ENCODE measurements at places on chromosomes 16 and 17.
A peak's percentile ranks its signal among the peaks of the same experiment; 100 is the strongest.

- no peak for DNase-seq
Observed at GRCh38 chr17:2780931-2781454, 15.2 kb upstream of the RAP1GAP2 start.

DNA sequence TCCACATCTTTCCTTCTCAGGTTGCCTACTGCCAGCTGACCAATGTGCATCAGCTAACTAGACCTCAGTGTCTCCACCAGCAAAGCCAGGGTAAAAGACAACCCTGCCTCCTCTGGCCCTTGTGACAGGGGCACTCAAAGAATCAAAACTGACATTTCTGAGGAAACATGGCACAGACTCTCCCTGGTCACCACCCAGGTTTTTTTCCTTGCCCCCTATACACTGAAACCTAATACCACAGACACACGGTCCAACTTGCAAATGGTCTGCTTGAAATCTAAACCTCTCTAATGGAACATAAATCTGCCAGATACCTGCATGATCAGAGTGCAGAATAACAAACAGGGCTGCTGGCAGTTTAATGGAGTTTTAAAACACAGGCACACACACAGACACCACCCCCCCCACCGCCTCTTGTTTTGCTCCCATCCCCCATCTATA lies 19.5 kb upstream of the CORO6 start:
- no peak for DNase-seq

DNA sequence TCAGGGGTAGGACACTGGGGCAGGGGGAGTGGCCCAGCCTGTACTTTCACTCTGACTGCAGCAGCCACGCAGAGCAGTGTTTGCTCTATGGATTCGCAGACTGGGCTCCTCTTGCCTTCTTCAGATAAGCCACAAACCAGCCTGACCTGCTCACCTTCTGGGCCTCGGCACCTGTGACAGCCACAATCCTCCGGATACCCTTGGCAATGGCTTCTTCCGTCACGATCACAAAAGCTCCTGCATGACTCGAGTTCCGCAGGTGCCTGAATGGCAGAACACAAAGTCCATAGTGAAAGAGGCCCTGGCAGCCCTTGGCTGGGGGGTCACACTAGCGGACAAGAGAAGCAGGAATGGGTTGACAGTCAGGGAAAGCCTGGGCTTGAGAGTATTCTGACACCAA lies 3.8 kb upstream of the EXOSC6 start:
- no peak for DNase-seq

DNA sequence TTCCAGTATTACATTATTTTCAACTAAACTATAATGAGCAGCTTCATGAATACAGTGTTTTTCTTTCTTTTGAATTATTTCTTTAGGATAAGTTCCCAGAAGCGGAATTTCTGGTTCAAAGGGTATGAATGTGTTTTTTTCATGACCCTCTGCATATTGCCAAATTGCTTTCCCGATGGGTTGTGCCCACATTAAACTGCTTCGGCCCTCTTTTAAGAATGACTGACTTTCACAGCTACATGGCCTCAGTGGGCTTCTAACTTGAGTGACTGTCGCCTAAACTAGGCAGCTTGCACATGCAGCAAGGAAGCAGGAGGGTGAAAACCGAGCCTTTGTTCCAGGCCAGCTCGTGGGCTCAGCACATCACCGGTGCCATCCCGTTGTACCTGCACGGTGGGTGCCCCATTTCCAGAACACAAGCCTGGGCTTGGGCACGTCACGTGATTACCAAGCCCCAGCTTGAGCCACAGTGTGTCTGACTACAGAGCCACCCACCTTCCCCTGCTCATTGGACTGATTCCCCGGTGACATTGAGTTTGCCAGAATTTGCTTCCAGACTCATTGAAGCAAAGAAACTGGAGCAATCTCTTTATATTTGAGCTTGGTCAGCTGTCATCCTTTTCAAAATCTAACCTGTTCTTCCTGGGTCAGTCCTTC lies 112.8 kb downstream of the CLEC16A start:
- no peak for DNase-seq

- no peak for DNase-seq
Observed at GRCh38 chr16:84081446-84081989, 35.2 kb downstream of the MBTPS1 start.

DNA sequence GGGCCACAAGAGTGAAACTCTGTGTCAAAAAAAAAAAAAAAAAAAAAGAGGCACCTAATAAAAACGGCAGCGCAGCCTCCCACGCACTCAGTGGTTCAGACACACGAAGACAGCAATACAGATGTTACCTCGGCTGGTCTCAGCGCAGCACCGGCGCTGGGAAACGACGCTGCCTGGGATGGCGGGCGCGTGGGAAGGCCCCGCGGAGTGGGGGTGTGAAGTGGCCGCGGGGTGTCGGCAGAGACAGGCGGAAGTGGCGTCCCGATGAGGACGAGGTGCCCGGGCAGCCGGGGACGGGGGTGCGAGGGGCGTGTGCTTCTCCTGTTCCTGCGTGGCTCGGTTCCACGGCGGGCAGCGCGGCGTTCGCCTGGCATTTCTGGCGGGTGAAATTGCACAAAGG lies 179.4 kb downstream of the BANP start:
- no peak for DNase-seq

- DNase-seq: no peak
Observed at GRCh38 chr16:58026705-58027160, 1.2 kb downstream of the MMP15 start.

DNA sequence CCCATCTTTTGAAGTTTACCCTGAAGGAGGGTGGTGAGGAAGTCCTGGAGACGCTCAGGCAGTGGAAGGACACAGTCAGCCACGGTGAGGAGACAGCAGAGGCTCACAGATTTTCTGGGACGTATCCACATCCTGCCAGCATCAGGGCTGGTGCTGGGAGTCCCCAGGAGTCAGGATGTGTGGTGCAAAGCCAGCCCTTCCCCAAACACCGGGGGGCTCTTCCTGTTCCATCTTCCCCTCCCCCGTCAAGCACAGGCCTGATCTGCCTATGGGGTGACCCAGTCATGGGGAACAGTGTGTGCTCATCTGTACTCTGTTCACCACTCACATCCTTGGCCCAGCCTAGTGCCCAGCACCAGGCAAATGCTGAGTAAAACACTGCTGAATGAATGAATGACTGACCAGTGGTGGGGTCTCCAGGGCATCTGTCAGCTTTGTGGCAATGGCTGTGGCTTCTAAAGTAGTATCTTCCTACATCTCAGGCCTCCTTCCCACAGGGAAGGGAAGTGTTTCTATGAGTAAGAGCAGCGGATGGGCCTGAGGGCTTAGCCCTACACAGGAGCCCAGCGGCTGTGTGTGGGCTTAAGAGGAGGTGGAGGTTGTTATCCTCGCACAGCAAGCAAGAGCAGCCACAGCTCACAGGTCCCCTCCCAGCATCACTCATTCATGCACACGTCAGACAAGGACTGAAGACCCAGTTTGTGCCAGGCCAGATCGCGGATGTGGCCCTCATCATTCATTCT lies 23.3 kb downstream of the NOS2 start:
- DNase-seq: no peak

DNA sequence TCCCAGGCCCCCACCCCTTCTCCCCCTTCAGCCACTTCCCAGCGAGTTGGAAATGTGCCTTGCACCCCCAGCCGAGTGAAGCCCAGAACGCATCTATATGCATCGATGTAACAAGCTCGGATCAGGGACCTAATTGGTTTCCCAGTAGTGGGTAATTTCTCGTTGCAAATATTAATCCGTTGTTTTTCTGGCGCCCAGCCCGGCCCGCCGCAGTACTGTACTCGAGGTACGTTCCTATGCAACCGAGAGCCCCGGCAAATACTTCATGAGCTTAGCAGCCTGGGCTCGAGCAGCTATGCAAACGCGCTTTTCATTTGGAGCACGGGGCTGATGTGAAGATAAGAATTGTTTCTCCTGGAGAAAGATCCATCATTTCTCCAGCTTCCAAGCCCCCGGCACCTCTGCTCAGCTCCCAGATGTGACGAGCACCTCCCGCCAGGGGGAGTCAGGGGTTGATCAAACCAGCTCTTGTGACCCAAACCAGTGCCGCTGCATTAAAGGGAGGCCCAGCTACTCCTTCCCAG lies 229.8 kb downstream of the KATNIP start:
- DNase-seq: no peak

DNA sequence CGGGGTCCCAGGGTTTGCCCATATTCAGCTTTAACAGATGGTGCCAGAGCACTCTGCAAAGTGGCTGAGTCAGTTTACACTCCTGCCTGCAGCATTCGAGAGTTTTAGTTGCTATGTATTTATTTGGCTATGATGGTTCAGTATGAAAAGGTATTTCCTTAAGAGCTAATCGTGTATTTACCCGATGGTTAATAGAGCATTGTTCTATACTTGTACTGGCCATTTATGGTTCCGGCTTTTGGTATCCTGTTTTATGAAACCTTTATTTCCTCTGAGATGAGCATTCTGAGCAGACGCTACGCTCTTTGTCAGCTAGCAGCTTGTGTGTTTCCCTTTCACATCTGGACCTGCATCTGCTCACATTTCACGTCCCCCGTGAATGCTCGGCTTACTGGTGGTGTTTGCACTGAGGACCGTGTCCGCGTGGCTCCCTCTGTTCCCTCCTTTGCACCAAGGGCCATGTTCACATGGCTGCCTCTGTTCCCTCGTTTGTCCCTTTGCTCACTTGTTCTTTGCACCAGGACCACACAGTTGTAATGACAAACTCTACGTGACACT lies 149.1 kb upstream of the CHMP6 start:
- no peak for DNase-seq

GRCh38 chr17:8166731-8167130 lies 4.0 kb upstream of the VAMP2 start:
- DNase-seq: no peak

DNA sequence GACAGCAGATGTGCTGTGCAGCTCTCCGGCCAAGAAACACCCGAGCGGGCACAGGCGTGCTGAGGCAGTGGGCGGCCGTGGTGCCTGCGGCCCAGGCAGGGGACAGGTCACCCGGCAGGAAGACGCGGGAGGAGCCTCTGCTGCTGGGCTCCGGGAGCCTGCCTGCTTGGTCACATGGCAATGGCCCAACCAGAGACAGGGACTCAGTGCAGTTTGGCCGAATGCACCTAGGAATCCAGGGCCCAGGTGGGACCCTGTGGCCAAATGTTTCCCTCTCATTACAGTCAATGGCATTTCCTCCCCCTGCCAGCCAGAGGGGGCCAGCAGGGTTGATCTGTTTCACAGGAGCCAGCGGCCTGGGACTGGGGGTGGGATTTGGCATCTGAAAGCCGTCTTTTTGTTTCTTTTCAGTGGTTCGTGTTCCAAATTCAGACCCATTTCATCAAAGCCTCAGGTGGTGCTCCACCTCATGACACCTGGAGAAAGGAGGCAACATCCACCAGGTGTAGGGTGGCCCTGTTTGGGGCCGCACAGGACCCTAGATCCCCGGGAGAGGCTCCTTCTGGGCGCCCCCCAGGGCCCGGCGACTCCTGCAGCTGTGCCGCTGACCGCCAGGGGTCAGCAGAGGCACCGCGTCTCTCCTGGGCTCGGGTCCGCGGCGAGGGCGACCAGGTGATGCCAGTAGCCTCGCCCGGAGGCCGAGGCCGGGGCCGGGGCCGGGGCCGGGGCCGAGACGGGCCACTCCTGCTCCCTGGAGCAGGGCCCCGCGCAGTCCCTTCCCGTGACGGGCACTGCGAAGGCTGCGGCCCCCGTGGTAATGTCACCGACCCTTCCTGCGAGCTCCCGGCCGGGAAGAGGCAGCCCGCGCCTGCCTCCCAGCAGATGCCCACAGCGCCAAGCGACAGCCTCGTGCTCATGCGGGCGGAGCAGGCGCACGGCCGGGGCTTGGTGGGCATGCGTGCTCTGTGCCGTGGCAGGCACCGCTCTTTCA lies 118.5 kb downstream of the C16orf78 start:
- DNase-seq: no peak

GRCh38 chr17:41421116-41421515 lies 3.3 kb downstream of the KRT37 start:
- DNase-seq: no peak

DNA sequence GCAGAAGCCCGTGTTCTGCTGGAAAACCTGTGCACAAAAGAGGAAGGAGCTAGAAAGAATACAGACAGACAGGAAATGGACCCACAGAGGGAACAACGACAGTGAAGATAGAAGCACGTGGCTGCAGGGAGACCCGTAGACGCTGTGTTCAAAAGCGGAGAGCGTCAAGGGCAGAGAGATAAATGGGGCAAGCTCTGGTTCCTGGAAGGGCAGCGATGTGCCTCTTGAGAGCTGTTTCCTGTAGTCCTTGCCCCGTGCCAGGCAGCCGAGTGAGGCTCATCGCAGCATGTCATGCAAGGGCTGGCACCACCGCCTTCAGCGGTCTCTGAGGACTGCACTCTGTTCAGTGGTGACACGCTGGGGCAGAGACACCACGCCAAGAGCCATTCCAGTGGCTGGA lies 43.6 kb upstream of the CACNG5 start:
- DNase-seq: no peak

- peak; percentile 67 for DNase-seq
Observed at GRCh38 chr17:64773836-64774761, 112.0 kb upstream of the SMURF2 start.

GRCh38 chr16:55955845-55956244 lies 80.7 kb upstream of the CES5A start:
- no peak for DNase-seq

- no peak for DNase-seq
Observed at GRCh38 chr17:79838522-79839274, 542 bp downstream of the CBX4 start.

DNA sequence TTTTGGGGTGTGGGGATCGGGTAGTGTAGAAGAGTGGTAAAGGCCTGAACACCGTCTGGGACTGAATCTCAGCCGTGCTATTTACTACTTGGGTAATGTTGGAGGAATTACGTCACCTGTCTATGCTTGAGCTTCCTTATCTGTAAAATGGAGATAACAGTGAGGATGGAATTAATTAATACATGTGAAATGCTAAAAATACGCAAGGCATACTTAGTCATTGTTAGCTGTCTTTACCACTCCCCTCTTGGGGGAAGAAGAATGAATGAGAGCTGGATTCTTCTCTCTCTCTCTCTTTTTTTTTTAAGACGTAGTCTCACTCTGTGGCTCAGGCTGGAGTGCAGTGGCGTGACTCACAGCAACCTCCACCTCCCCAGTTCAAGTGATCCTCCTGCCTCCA lies 41.1 kb upstream of the TANGO6 start:
- DNase-seq: no peak

DNA sequence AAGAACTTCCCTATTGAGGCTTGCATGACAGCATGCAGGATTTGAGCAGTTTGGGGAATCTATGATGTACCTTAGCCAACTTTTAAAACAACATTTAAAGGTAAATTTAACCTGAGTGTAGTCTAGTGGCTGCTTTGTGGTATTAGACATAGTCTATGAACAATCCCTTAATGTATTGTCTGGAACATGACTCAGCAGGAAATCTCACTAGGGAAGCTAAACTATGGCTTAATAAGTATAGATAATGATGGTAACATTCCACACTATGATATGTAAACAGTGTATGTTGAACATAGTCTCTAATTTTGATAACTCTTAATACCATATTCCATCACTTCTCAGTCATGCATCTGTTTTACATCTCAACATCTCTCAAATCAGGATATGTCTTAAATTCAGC lies 52.1 kb upstream of the SLC12A3 start:
- no peak for DNase-seq

- DNase-seq: no peak
Observed at GRCh38 chr17:67276075-67276474, 31.1 kb upstream of the HELZ start.

- DNase-seq: no peak
Observed at GRCh38 chr17:28773736-28774135, 29.9 kb downstream of the TRAF4 start.

- DNase-seq: no peak
Observed at GRCh38 chr16:88087517-88087877, 136.3 kb downstream of the BANP start.
